Choroid plexus epithelial cell (primary cell): ENCODE measurements at places on chromosomes 1 and 21.

GRCh38 chr1:43530483-43531106, at the start of gene PTPRF:
TSS of gene PTPRF (plus strand) at chr1:43530883. CDS start at chr1:43545076, 14,193 bp downstream.
- DNase-seq = peak; percentile 37

- no peak for DNase-seq
Observed at GRCh38 chr21:37453350-37453749, 86.8 kb downstream of the DYRK1A start.

DNA sequence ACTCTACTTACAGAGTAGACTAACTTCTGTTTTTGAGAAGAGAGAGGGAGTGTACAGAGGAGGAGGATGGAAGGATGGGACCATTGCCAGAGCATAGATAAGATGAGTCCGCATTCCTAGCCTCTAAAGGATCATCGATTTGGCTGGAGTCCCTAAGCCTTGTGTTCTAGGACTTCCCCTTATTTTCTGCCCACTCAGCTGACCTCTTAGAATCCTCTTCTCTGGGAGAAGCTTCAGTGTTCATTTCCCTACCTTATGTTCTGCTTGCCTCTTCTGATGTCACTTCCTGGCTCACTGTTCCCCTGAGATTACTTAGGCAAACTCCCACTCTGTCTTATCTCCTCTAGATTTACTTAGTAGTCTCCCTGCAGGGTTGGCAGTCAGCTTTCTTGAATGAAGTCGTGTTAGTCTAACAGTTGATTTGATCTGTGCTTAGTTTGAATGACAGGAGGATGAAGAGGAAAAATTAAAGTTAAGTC, 156.7 kb downstream of the SYT2 start:
- DNase-seq = peak; percentile 91

GRCh38 chr1:102977292-102977691, 131.0 kb downstream of the COL11A1 start:
- no peak for DNase-seq

GRCh38 chr1:10692401-10693021, 103.9 kb downstream of the CASZ1 start:
- no peak for DNase-seq

DNA sequence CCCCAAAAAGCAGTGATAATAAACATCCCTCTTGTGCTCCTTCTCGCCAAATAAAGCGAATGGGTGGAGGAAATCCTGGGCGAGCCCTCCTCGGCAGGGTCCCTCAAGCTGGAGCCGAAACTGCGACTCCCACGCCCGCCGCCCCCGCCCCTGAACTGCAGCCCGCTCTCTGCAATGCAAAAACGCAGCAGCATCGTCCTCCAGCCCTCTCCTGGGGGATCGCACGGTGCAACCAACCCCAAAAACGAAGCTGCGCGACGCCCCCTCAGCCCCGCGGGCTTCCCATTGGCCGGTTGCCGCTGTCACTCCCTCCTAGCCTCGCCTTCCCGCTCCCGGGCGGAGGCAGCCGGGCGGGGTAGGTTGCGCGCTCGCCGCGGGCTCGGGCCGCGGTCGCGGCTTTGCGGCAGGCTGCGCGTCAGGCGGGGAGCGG, at the start of gene TMCC2:
TMCC2 (plus strand) TSS at position 363 of the 430 bp plus-strand sequence. CDS start 619 bp downstream, outside the sequence.
- peak; percentile 85 for DNase-seq

DNA sequence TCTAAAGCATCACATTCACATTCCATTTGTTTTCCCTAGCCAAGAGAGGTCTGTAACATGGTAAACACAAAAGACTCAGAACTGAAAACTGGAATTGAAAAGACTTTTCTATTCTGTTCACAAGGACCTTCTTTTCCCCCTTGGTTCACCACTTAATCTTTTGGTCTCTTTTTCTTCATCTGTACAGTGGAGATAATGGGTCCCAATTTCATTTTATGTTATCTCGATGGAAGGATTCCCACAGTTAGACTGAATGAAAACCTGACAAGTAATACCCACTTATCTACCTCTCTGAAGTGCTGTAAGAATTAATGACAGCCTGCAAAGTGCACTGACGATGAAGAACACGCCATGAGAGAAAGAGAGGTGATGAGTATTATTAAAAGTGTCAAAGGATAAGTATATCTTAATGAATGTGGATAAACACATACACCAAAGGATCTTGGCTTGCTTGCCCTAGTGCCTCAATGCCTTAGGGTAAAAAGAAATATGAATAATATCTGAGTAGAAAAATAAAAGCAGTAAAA, 71.5 kb downstream of the CYYR1 start:
- DNase-seq = no peak

DNA sequence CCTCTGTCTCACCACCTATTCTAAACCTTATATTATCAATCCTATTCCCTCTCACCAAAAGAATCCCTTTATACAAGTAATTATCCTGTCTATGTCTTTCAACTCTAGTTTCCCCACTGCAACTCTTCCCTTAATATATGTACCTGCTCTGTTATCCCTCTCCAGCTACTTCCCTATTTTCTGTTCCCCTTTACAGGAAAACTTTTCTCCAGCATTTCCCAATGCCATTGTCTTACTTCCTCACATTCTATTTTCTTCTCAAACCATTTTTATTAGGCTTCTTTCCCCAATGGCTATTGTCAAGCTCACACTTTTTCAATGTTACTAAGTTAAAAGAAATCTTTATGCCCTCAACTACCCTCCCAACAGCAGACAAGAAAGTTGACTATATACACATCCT, 11.6 kb downstream of the DPYD start:
- DNase-seq = no peak
